ENCODE measurements at places on chromosomes 1 and 21.

- DNase-seq = no peak
Measured at GRCh38 chr1:163870666-163871065, 548.9 kb downstream of the NUF2 start.

DNA sequence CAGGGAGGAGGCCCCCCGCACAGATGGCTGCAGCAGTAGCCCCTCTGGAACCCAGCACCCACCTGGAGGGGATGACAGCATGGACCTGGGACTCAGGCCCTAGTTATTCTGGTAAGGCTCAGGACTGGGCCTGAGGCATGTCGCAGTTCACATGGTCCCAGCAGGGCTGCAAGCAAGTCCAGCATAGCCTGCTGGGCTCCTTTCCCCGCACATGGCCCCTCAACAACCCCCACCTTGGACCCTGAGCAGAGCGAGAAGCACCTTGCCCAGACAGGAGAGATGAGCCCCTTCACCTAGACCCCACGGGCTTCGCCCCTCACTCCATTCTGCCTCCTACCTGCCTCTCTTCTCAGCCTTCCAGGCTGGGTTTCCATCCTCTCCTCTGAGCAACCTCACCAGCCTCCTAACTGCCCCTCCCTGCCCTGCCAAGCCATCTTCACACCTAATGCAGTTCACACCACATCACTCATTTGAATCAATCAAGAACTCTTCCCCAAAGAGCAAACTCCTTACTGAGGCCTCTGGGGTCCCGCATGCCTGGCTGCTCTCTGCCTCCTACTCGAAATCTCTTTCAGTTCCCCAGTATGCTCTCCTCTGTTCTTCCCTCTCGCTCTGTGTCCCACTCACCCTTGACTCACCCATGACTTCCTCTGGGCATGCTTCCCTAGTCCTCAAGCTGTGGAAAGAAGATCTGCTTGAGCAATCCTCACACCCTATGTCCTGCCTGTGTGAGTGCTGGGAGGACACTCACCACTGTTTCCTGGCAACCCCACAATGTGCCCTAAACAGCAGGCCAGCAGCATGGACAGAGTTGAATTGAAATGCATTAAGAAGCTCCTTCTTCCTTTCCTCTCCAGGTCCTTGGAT is 9.4 kb upstream of the THEMIS2 start:
- no peak for DNase-seq

DNA sequence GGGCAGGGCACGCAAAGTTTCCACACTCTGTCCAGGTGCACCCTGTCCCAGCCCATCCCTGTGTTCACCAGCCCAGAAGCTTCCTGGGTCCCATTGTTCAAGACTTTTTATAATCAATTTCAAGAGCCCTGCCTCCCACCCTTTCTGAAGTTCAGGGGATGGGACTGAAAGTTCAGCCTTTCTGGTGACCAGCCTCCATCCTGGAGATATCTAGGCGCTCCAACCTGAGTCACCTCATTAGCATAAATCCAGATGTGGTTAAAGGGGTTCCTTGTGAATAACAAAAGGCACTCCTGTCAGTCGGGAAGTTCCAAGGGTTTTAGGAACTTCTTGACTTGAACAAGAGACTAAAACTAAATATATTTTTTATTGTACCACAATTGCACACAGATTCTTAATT is 48.4 kb upstream of the RAP1A start:
- DNase-seq = no peak

- no peak for DNase-seq
Measured at GRCh38 chr1:116460783-116461376, 87.8 kb downstream of the ATP1A1 start.

- DNase-seq = peak; percentile 25
Measured at GRCh38 chr21:25563361-25564116, 43.7 kb downstream of the MRPL39 start.

DNA sequence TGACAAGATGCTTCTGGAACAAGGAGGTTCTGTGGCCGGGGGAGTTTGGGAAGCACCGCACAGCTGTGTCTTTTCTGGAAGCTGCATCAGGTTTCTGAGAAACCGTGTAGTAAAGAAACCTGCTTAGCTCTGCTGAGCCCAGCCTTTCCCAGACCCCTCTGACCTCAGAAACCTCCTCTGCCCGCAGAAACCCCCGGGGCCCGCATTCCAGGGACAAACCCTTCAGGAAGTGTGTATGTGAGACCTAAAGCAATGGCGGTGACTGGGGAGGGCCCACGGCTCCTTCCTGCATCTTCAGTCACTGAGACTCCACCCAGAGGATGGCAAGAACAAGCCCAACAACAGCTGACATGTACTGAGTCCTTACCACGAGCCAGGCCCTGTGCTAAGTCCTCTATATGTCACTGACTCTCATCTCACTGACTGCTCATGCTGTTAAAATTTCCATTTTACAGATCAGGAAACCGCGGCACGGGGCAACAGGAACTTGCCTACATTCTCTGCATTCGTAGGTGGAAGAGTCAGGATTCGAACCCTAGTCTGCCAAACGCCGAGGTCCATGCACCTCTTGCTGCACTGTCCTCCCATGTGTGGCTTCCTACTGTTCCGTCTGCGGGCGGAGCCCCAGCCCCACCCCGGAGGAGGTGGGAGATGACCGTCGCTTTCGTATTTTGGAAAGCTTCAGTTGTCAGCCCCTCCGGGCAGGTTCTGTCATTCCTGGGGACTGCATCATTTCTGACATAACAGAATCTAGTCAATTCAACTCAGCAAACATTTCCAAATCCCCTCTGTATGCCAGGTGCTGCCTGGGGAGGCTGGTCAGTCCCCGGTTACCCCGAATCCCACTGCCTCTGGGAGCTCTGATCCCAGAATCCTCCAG is 73.3 kb upstream of the KLHDC7A start:
- no peak for DNase-seq

- no peak for DNase-seq
Measured at GRCh38 chr1:156233426-156234127, 8.4 kb upstream of the BGLAP start.

- no peak for DNase-seq
Measured at GRCh38 chr1:173164686-173165085, 42.4 kb downstream of the TNFSF4 start.

- no peak for DNase-seq
Measured at GRCh38 chr1:17397910-17398695, 26.1 kb downstream of the PADI6 start.

DNA sequence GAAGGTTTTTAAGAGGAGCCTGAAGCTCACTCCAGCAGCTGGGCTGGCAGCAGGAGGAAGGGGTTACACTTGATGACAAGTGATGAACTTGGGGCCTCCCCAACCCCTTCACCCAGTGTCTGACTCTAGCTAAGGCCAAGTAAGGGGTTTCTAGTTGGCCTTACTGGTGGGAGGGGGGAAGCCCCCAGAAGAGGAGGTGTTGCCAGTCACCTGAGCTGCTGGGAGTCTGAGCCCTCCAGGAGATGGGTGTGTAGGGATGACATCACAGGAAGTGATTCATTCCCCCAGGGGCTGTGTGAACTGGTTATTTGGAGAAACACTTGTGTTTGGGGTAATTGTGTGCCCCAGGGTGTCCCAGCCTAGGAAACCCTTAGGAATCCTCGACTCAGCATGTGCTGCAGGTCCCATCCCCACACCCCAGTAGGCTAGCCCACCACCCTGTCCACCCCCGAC is 3.1 kb downstream of the PADI1 start:
- peak; percentile 26 for DNase-seq

- no peak for DNase-seq
Measured at GRCh38 chr1:88088481-88088880, 595.6 kb upstream of the PKN2 start.

DNA sequence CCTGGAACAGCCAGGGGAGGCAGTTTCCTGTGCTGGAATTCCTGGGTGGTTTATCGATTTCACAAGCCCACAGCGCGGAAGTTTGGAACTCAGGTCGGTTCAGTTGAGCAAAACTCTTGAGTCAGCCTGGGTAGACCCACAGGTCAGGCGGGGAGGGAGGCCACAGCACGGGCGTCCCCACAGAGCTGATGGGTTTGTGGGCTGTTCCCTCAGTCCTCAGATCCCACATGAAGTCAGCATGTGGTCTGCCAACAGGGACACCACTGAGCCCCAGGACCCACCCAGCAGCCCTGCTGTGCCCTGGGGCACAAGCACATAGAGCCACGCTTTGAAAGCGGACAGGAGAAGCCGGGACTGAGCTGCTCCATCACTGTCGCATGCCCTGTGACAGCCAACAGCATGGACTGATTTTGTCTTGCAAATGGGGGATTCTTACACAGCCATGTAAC is 17.4 kb downstream of the BMP8A start:
- DNase-seq = no peak

- DNase-seq = no peak
Measured at GRCh38 chr21:43936247-43936967, 71.4 kb downstream of the AGPAT3 start.

Data from CD4-positive, alpha-beta T cell treated with Interleukin-6 at 100 ng/mL for 8 hours (primary cell).